Parietal lobe (tissue), 2 donors: ENCODE measurements at places on chromosomes 16 and 17. TPM values are rescaled to one million over a fixed set of nuclear protein-coding genes. Genes with fewer than 3 reads are reported as not detected.

Gene TMEM114
- total RNA-seq, result not detected

Gene TNP2
- not detected for total RNA-seq

Gene CHST6
- 0.94 TPM for total RNA-seq

Gene TMEM100
- total RNA-seq, result 1.9 TPM

Gene TBCD
- total RNA-seq, result 110 TPM

Gene GDPD1
- 40.7 TPM for total RNA-seq

Gene P2RX5
- 6.9 TPM for total RNA-seq

Gene SAT2
- total RNA-seq, result 32.2 TPM

Gene PPL
- 0.94 TPM for total RNA-seq

Gene KRT26
- total RNA-seq, result not detected

Gene ESRP2
- not detected for total RNA-seq

Gene CCDC78
- total RNA-seq, result 7.5 TPM

Gene CHST5
- total RNA-seq, result 0.94 TPM

Gene CCL4L2
- total RNA-seq, result 1.6 TPM
